CD8-positive, alpha-beta memory T cell (primary cell): ENCODE measurements at places on chromosomes 5 and 9.

GRCh38 chr9:134597957-134598883, 43.4 kb upstream of the COL5A1 start:
- no peak for DNase-seq

DNA sequence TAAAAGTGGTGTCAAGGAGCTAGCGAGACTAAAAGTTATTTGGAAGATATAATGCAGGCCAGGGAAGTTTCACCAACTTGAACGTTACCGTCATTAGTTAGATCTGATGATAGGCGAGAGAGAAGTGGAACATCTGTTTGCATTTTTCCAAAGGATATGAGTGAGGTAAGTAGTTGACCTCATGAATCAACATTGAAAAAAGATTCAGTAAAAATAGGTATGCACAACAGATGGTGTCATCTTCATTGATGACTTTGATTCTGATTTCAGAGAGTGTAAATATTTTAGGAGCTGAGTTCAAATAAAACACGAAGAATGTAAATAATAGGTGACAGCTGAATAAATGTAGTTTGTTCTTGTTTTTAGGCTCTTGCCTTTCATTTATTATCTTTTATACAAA, 998.9 kb upstream of the CDH6 start:
- no peak for DNase-seq

DNA sequence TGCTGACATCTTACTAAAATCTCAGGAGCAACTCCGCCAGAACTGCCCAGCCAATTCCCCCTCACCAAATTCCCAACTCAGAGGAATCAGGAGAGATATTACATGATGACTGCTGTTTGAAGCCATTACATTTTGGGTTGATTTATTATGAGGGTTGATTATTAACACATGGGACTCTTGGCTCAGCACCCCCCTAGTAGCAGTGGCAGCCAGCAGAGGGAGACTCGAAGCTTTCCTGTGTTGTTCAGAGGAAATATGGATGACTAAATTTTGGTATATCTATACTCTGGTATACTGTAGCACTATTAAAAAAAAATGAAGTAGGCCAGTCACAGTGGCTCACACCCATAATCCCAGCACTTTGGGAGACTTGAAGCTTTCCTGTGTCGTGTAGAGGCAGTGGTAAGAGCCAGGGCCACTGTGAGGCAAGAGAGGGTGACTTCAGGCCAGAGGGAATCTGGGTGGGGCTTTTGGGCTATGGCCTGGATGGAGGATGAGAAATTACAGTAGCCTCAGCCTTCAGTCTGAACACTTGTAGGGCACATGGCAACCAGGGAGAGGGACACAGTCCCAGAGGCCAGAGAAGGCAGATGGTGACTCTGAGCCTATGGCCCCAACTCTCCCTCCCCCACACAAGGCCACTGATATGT, 111.4 kb downstream of the LHX2 start:
- DNase-seq: no peak

DNA sequence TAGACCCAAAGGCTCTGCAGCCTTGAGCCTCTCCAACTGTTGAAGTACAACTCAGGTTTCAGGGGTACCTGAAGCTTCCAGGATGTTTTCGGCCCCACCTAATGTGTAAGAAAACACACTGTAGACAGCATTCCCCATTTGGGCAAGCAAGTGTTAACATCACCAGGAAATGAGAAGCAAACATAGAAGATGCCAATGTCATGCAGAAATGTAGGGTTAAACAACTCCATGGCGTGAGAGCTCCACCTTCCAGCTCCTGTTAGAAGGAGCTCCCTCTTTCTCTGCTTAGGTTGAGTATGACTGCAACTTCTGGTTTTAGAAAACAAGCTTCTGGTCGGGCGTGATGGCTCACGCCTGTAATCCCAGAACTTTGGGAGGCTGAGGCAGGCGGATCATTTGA, 31.0 kb upstream of the DENND1A start:
- no peak for DNase-seq

GRCh38 chr5:59522201-59522831, 371.2 kb downstream of the PDE4D start:
- DNase-seq: no peak

GRCh38 chr9:92147852-92148180, 32.6 kb upstream of the SPTLC1 start:
- DNase-seq: no peak
